HepG2 (cell line): ENCODE measurements at places on chromosomes 5 and 9. TPM values are rescaled to one million over a fixed set of nuclear protein-coding genes. Genes with fewer than 3 reads are reported as not detected.

DNA sequence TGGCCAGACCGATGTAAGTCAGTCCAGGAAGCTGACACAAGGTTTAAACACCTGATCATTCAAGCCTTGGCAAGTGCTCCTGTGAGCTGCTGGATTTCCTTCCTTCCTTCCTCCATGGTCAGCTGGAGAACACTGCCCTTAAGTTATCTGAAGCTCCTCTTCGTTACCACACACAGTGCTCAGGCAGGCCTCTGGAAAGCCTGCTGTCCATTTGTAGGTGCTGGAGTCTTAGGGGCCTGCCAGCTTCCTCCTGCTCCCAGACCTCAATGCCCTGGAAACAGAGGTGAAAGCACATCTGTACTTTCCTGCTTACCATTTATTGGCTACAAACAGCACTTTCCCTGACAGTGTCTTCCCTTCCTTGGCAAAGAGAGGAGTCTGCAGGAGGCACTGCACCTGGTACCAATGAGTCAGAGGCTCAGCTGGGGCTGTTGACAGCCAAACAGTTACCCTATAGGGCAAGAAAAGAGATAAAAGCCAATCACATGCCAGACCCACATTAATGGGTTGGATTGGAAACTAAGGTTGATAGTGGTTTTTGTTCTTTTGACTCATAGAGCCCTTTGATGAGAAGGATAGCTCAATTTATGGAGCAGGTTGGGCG is 72.6 kb upstream of the PUM3 start:
- no peak overlapping the region for H3K4me3 ChIP-seq
- H3K36me3 ChIP-seq = no peaks in the 10 kb centered on the region
- DNase-seq = no peak
- H3K27ac ChIP-seq = no peak overlapping the region

DNA sequence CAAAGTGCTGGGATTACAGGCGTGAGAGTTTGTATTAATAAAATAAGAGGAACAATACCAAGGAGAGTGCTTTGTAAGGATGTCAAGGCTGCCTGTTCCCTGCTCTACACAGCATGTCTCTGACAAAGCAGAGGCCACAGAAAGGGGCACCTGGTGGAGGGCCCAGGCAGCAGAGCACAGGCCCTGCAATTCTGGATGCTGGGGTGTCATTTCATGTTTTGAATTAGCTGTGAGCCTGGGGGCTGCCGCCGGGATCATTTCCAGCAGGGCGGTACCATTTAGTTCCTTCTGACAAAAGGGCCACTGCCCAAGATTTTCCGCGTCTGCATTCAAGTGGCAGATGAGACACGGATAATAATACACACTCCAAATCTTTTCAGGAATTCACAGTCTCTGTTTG is 396.9 kb downstream of the GADD45G start:
- no peak overlapping the region for H3K27ac ChIP-seq
- no peak overlapping the region for H3K4me3 ChIP-seq
- H3K36me3 ChIP-seq = no peaks in the 10 kb centered on the region
- H3K27me3 ChIP-seq = no peaks in the 10 kb centered on the region
- no peak for DNase-seq
- peaks cover 28% of the 10 kb centered on the region for H3K4me1 ChIP-seq

GRCh38 chr9:89593727-89594427 is 10.9 kb upstream of the GADD45G start:
- no peaks in the 10 kb centered on the region for H3K36me3 ChIP-seq
- H3K27me3 ChIP-seq = no peaks in the 10 kb centered on the region; the same call in 2 of the 3 replicates
- H3K4me3 ChIP-seq = peak overlapping the region; percentile 57
- H3K4me1 ChIP-seq = peaks cover 28% of the 10 kb centered on the region
- DNase-seq = peak; percentile 47
- H3K27ac ChIP-seq = no peak overlapping the region

GRCh38 chr5:101102506-101102905 is 199.4 kb upstream of the ST8SIA4 start:
- H3K4me1 ChIP-seq = no peaks in the 10 kb centered on the region
- H3K27me3 ChIP-seq = no peaks in the 10 kb centered on the region; the same call in 1 of the 2 replicates
- no peak overlapping the region for H3K4me3 ChIP-seq
- peak; percentile 25 for DNase-seq

DNA sequence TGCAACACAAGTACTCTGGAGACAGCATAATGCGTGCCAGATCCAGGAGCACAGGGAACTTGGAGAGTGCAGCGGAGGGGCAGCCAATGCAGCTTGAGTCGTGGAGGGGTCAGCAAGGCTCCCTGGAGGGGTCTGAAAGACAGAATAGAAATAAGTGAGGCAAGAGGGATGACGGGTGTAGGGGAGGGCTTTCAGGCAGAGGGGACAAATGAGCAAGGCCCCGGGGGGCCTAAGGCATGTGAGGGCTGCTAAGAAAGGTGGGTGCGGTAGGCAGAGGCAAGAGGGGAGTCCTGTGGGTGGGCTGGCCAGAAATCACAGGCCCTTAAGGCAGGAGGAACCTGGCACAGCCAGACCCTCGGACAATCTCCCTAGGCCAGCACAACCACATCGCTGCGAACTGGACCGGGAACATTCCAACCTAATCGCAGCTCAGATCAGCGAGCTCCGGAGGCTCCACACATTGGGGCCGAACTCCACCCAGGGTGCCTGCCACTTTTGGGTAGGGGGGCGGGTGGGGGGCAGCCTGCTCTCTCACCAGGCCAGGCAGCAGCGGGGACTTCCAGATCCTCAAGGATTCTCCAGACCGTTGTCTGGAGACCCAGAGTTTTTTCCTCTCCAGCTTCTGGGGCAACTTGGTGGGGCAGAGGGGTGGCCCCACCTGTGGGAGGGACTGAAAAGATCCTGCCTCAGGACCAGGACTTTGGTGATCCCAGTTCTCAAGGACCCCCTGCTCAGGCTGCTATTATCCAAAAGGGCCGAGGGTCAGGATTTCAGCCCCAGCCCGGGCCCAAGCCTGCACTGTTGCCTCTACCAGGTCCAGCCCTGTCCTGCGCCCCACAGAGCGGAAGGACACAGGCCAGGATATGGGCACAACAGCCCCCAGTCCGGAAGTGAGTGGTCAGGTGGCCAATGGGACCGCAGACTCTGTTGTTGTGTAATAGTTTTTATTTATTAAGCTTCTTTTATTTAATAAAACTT is 22.7 kb upstream of the CYSTM1 start:
- H3K4me1 ChIP-seq = peaks cover 28% of the 10 kb centered on the region
- H3K4me3 ChIP-seq = no peak overlapping the region
- no peak for DNase-seq
- H3K27me3 ChIP-seq = no peaks in the 10 kb centered on the region
- H3K27ac ChIP-seq = no peak overlapping the region

GRCh38 chr5:169545762-169546161 is 37.8 kb upstream of the SPDL1 start:
- DNase-seq = no peak
- H3K27me3 ChIP-seq = no peaks in the 10 kb centered on the region
- no peak overlapping the region for H3K27ac ChIP-seq
- no peaks in the 10 kb centered on the region for H3K4me1 ChIP-seq

DNA sequence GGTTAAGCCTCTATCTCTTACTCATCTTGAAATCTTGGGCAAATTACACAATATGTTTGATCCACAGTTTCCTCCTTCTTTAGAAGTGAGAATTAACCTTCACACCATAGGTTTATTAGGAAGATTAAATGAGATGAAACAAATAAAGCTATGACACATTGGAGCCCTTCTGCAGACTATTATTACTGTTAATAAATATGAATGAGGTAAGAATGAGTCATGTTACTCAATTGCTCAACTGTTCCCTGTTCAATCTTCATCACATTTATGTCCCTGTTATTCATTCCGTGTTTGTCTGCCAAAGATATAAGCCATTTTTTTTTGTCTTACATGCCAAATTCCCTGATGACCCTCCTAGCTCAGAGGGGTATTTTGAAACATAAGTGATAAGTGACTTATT is 52.1 kb upstream of the PAPPA start:
- DNase-seq = no peak
- H3K27ac ChIP-seq = no peak overlapping the region
- no peak overlapping the region for H3K4me3 ChIP-seq
- no peaks in the 10 kb centered on the region for H3K4me1 ChIP-seq
- H3K36me3 ChIP-seq = no peaks in the 10 kb centered on the region

DNA sequence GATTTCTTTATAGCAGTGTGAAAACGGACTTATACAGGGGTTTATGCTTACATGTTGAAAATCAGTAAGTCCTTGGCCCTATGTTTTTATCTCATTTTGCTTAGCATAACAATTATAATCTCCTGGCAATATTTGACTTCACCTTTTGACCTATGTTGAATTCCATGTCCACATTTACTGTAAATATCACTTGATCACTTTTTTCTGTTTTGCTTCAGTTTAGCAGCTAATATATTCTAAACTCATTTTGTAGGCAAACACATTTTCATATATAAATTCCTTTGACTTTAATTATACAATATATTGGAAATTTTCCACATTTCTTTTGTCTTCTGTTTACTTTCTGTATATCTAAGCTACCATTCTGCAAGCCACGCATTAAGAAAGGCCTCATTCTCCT is 674.0 kb downstream of the MAT2B start:
- no peak overlapping the region for H3K4me3 ChIP-seq
- H3K36me3 ChIP-seq = no peaks in the 10 kb centered on the region
- no peak for DNase-seq
- H3K4me1 ChIP-seq = no peaks in the 10 kb centered on the region
- H3K27me3 ChIP-seq = no peaks in the 10 kb centered on the region
- H3K27ac ChIP-seq = no peak overlapping the region

DNA sequence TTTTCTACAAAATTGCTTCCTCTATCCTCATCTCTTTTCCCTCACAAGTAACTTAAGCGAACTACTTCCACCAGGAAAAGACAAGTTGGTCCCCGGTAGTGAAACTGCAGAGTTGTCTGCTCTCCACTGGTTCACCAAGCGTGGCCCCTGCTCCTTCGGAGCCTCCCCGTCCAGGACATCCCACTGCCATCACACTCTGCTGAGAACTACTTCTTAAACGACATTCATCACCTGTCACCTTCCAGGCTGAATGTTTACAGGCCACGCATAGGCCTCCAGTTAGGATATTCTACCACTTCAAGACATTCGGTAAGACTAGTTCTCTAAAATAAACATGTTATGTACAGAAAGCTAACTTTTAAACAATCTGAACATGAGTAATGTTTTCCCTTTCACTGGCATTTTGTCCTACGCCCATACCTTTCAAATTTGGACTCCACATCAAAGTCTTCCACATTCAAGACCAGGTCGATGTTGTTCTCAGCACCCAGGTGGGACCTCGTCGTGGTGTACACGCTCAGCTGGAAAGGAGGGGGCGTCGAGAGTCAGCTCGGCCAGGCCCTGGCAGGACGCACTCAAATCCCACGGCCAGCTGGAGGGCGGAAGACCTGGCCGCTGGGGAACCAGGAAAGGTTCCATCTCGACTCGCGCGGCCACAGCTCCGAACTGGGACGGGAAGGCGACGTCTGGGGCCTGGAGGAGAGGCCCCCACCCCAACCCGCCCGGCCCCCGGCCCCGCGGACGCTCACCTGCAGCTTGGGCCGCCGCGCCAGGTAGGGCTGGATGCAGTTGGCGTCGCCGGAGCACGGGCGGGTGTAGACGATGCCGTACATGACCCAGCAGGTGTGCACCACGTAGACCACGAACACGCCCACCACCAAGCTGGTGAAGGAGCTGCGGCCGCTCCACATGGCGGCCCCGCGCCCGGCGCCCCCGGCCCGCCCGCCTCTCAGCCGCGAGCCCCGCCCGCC is 683 bp downstream of the CLPTM1L start:
- H3K36me3 ChIP-seq = peaks cover 32% of the 10 kb centered on the region; the same call in 2 of the 3 replicates
- peaks cover 24% of the 10 kb centered on the region for H3K4me1 ChIP-seq
- DNase-seq = no peak

- H3K27me3 ChIP-seq = no peaks in the 10 kb centered on the region
- H3K4me1 ChIP-seq = peaks cover 8% of the 10 kb centered on the region; the same call in 1 of the 2 replicates
- no peak for DNase-seq
- H3K36me3 ChIP-seq = no peaks in the 10 kb centered on the region
These were observed 18.3 kb upstream of the SPATA9 start for GRCh38 chr5:95701074-95701473.

GRCh38 chr9:106622164-106622487 is 240.8 kb upstream of the ZNF462 start:
- no peak overlapping the region for H3K4me3 ChIP-seq
- H3K36me3 ChIP-seq = no peaks in the 10 kb centered on the region
- H3K4me1 ChIP-seq = no peaks in the 10 kb centered on the region
- no peak overlapping the region for H3K27ac ChIP-seq
- H3K27me3 ChIP-seq = no peaks in the 10 kb centered on the region; the same call in 2 of the 3 replicates

GRCh38 chr5:1440098-1440493 is 5.1 kb downstream of the SLC6A3 start:
- peaks cover 9% of the 10 kb centered on the region for H3K27me3 ChIP-seq
- DNase-seq = no peak
- H3K36me3 ChIP-seq = no peaks in the 10 kb centered on the region
- H3K4me1 ChIP-seq = peaks cover 9% of the 10 kb centered on the region

DNA sequence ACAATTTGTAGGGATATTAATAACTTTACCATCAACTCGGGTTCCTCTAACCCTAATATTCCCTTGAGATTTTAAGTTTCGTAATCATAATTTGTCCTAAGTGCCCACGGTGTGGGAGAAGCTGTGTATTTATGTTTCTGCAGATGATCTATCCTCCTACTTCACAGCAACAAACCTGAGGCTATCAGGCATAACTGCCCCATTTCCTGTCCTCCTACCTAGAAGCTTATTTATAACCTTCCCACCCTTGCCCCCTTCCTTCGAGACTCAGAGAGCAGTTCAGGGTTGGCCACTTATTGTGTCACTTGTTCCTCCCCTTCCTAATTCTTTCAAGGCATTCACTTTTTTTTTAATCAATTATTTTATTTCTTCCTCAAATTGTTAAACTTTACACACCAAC is 29.6 kb upstream of the LCP2 start:
- no peaks in the 10 kb centered on the region for H3K4me1 ChIP-seq
- no peak overlapping the region for H3K27ac ChIP-seq
- no peaks in the 10 kb centered on the region for H3K36me3 ChIP-seq
- no peak overlapping the region for H3K4me3 ChIP-seq

GRCh38 chr5:111853748-111854147 is 96.8 kb upstream of the NREP start:
- no peaks in the 10 kb centered on the region for H3K36me3 ChIP-seq
- no peak overlapping the region for H3K4me3 ChIP-seq
- no peak for DNase-seq
- H3K4me1 ChIP-seq = no peaks in the 10 kb centered on the region

The MELK gene
- 50.4 and 59.1 TPM in 2 replicates for total RNA-seq

The CEP72 gene
- 8.1 and 9.4 TPM in 2 replicates for total RNA-seq

The ANKRD18B gene
- total RNA-seq = 1.2 and 1.4 TPM in 2 replicates

The CTNND2 gene
- not detected in 2 replicates for total RNA-seq
